ENCODE measurements at places on chromosomes 1 and 21. TPM values are rescaled to one million over a fixed set of nuclear protein-coding genes. Genes with fewer than 3 reads are reported as not detected.

The RNU11 gene
- polyA plus RNA-seq = not detected

The CRP gene
- not detected for polyA plus RNA-seq

DNA sequence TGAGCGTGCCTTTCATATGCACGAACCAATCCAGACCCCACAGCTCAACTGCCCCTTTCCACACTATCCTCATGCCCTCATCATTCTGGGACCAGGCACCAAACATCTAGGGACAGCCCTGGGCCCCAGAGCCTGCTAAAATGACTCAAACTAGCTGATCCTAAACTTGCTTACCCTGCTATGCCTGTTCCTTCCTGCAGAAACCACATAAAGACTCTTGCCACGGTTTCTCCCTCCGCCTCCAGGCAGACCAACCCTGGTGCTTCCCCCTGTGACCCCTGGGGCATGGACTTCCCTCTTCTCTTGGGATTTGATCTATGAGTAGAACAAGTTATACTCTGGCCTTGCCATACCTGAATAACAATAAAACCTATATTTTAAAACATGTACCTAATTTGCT lies 138.0 kb upstream of the CD34 start:
- DNase-seq = no peak

GRCh38 chr21:29443411-29444010 lies 144.8 kb downstream of the BACH1 start:
- no peak for DNase-seq

GRCh38 chr1:9700340-9700739 lies 48.8 kb downstream of the PIK3CD start:
- DNase-seq = no peak

Data from cardiac muscle cell (in vitro differentiated cells and primary cell).